Esophagus mucosa (tissue), 1 donor: ENCODE measurements at places on chromosomes 2 and 18. TPM values are rescaled to one million over a fixed set of nuclear protein-coding genes. Genes with fewer than 3 reads are reported as not detected.

DNA sequence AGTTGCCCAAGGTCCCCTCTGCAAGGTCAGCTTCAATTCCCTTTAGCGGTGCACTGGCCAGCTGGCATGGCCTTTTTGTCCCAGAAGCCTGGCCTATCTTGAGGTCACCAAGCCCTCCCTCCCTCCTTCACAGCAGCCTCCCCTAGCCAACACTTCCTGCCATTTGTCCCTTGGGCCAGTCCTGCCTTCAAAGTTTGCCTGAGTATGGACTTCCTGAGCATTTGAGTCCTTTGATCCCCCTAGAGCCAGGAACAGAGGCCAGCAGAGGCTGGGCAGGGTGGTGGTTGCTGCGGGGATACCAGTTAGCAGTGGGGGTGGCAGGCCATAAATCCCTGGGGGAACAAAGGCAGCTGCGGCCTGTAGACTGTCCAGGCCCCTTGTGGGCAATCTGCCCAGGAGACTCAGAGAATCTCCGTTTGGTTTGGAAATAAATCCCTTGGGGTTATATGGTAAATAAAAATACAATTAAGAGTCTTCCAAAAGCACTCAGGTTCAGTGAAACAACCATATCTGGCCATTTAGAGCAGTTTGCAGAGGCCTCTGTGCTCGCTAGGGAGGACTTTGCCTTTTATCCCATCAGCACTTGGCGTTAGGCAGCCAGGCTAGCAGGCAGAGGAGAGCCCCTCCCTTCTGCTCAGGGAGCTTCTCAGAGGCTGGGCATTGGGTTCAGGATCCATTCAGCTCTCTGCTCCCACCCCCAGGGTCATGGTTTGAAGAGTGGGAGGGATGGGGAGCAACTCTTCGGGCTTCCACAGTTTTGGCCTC, 3.1 kb upstream of the HES6 start:
- no peak for ATAC-seq

- ATAC-seq, result no peak
These were observed 62.9 kb downstream of the VRK2 start for GRCh38 chr2:58109481-58109880.

Gene OXER1
- total RNA-seq, result 0.40 TPM

DNA sequence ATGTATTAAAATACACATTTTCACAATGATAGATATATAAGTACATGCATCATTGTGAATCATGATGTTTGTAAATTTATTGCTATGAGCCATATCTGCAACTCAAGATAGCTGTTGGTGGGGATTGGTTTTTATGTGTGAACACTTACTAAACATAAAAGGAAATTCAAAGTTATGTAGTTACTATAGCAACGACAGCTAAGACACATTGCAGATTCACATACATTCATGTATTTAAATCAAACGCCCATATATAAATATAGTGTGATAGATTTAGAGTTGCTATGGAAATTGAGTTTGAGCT, 65.6 kb downstream of the MAPRE2 start:
- no peak for ATAC-seq

- no peak for ATAC-seq
These were observed 327.0 kb upstream of the HS6ST1 start for GRCh38 chr2:128645631-128646030.

- no peak for ATAC-seq
These were observed 98.8 kb downstream of the RHBDD1 start for GRCh38 chr2:226934546-226935201.

GRCh38 chr2:209431701-209432100, 7.9 kb downstream of the MAP2 start:
- ATAC-seq, result peak; percentile 94

DNA sequence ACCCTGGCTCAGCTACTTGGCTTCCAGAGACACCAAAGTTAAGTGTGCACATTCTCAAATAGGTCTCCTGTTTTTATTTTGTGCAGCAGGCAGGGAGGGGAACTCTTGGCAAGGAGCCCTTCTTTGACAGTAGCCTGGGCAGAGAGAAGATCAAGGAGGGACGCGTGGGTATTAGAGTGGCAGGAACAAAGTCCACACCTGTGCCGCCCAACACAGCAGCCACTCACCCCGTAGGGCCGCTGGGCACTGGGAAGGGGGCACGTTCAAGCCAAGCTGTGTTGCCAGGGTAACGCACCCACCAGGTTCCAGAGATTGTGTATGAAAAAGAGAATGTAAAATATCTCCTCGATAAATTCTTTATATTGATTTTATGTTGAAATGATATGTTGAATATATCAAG, 229.3 kb upstream of the AGAP1 start:
- ATAC-seq, result no peak

- ATAC-seq, result no peak
These were observed 195.6 kb downstream of the TGIF1 start for GRCh38 chr18:3645384-3646156.

DNA sequence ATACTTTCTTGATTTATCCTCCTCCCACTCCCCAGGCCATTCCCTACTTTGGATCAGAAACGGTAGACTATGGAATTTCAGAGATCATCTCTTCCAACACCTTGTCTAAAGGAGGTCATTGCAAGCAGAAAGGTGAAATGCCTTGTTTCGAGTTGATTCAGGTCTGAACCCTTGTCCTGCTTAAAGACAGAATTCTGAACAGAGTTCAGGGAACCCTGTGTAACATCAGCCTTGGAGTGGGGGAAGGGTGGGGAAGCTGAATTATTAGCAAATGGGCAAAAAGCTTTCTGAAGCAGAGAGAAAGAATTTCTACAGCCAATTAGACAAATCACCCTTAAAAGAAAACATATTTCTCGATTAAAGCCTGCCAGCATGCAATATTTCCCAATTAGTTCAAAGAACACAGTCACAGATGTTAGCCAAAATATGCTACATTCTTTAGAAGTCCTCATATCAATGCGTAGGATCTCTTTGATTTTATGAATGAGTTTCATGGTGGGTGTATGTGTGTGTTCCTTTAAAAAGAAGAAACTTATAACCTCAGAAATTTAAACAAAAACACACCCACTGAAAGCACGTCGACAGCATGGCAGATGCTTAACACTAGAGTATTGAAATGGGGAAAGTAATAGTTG, 353.1 kb downstream of the RND3 start:
- no peak for ATAC-seq

Gene LYG1
- 0.20 TPM for total RNA-seq

GRCh38 chr2:27123302-27124150, at the start of gene ABHD1:
ABHD1 (plus strand) TSS chr2:27123815; CDS start chr2:27123949, 134 bp downstream.
- peak; percentile 44 for ATAC-seq

Gene STK39
- total RNA-seq, result 29.6 TPM

GRCh38 chr2:141362311-141362710, 768.5 kb downstream of the LRP1B start:
- no peak for ATAC-seq

Gene RBKS
- 4.5 TPM for total RNA-seq

DNA sequence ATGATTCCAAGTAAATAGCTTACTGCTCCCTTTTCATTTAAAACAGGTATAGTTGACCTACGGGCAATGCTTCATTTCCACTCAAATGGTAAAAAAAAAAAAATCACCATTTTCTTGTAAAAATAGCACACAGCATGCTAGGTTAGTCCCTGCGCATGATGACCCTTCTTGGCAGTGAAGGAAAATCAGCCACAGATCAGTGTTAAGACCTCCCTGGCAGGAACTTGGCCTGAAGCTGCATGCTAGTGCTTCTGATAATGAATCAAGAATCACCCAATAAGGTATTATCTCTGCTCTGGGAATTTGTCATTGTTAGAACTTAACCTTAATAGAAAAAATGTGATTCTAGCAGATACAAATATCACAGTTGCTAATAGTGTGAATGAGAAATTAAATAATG, 166.3 kb downstream of the RAB3GAP1 start:
- no peak for ATAC-seq

Gene SLC9A4
- 0.08 TPM for total RNA-seq

Gene NCKAP5
- 8.9 TPM for total RNA-seq

DNA sequence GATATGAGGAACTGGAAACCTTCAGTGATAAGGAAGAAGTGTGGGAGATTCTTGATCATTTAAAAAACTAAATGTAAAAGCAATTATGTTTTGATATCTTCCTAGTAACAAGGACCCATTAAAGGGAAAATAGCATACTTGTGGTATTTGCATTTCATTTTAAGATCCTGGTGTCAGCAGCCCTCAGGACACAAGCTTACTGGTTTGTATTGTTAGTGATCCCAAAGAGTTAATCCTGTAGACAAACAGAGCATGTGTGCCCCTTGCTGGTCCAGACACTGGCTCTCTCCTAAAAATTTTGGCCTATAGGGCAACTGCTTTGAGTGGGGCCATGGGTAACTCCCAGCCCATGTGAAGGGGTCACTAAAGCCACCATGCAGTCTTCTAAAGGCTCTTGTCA, 101.1 kb upstream of the TFCP2L1 start:
- no peak for ATAC-seq

- no peak for ATAC-seq
These were observed 3.3 kb upstream of the HOXD11 start for GRCh38 chr2:176103742-176104315.

GRCh38 chr2:55163274-55163721, 68.8 kb downstream of the CLHC1 start:
- no peak for ATAC-seq
